ENCODE measurements at places on chromosomes 13 and 19.

GRCh38 chr13:95788100-95788463, 111.1 kb downstream of the DNAJC3 start:
- DNase-seq, result no peak

GRCh38 chr13:95754069-95754468, 77.1 kb downstream of the DNAJC3 start:
- no peak for DNase-seq

DNA sequence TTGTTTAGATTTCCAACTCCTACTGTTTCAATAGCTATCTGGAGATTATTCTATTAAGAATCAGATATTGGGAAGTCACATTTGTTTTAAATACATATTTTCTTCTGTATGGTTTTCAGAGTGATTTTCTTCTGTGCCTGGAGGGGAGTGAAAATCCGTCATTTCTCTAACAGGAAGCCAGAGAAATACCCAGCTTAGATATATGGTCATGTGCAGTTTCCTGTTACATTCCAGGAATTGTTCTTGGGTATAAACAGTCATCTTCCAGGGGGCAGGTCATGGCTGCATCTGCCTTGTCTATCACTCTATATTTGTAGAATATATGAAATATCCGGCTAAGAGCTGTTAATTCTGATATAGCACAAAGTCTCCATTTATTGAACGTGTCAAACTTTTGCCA, 77.5 kb upstream of the MIR17HG start:
- no peak for DNase-seq

DNA sequence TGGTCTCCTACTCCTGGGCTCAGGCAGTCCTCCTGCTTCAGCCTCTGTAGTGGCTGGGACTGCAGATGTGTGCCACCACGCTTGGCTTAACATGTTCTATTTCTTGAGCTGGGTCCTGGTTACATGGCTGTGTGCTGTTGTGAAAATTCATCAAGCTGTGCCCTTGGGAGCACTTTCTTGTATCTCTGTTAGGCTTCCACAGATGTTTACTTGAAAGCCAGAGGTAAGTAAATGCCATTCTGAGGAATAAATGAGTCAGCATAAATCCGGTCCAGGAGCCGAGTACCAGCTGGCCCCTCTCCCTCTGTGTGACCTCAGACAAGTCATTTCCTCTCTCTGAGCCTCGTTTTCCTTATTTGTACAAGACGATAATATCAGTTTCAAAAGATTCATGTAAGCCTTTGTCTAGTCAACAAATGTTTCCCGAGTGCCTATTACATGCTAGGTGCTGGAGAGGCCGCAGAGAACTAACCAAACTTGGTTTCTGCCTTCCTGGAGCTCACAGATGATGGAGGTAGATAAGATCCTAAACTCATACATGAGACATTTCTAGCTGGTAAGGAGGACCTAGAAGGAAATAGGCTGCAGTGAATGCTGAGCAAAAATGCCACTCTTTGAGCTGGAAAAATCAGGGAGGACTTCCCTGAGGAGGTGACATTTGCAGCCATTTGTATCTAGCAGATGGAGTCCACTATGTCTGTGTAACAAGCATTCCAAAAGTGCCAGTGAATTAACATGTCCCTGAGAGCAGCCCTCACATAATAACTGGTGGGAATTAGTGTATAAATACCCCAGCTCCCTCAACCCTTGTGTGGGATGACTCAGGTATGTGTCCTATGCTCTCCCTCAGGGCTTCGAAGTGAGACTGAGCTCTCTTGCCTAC, 2.7 kb upstream of the RASAL3 start:
- DNase-seq, result peak; percentile 48

- DNase-seq, result no peak
Measured at GRCh38 chr13:107252428-107252827, 684.5 kb upstream of the ARGLU1 start.

DNA sequence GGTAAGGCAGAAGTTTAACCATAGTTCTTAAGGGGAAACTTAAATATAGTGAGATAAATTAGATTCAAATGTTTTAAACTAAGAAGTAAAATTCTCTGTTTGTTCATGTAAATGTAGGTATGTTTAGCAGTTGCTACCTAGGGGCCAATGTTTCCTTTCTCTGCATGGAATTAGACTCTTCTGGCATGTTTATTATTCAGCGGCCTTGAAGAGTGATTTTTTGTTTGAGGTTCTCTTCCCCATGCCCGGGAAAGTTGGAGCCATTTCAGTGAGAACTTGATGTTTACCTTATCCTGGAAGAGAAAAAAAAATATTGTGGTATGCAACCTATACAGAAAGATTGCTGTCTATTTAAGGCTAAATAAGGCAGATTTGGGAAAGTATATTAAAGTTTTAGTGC, 492.9 kb downstream of the KLF5 start:
- DNase-seq, result no peak

DNA sequence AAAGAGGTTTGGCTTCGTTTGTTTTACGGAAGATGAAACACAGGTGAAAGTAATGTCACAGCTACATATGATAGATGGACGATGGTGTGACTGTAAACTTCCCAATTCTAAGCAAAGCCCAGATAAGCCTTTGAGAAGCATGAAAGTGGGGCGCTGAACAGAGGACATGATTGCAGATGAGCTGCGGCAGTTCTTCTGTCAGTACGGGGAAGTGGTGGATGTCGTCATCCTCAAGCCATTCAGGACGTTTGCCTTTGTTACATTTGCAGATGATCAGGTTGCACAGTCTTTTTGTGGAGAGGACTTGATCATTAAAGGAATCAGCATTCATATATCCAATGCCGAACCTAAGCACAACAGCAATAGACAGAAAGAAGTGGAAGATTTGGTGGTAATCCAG, 111.5 kb upstream of the DIAPH3 start:
- no peak for DNase-seq

GRCh38 chr13:99501848-99502301, 603 bp downstream of the TM9SF2 start:
- no peak for DNase-seq
